Midbrain (tissue), 1 donor: ENCODE measurements at places on chromosomes 12 and 14.

GRCh38 chr12:97200181-97200580 is 262.4 kb upstream of the RMST start:
- DNase-seq: no peak

- DNase-seq: no peak
Measured at GRCh38 chr12:114954511-114955055, 270.6 kb upstream of the TBX3 start.

DNA sequence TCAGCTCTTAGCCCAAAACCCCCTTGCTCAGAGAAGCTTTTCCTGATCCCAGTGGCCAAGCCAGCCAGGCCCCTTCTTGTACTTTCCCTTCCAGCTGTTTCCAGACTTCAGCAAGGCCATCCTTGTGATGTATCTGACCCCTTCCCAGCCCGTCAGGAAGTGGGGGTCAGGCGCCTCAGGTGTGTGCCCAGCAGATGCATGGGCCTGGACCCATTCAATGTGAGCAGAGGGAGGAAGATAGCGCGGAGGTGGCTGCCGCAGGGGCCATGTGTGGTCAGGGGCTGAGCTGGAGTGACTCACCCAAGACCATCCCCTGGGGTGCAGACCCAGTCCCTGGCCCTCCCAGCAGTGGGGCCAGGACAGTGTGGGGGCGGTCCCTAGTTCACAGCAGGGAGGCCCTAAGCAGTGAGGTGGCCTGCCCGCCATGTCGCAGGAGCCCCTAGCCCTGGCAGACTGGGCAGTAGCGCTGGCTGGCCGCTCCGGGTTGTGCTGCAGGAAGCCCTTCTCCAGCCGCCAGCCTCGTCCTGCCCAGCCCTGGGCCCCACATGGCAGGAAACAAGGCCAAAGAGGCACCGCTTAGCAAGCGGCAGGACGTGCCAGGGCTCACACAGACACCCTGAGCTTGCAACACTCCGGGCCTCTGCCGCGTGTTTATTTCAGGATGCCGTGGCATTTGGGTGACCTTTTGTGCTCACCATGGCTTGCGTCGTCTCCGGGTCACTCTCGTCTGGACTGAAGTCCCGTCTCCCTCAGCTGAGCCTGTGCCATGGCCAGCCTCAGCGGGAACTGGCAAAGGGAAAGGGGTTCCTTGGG is 12.0 kb downstream of the ADSS1 start:
- DNase-seq: peak; percentile 79

DNA sequence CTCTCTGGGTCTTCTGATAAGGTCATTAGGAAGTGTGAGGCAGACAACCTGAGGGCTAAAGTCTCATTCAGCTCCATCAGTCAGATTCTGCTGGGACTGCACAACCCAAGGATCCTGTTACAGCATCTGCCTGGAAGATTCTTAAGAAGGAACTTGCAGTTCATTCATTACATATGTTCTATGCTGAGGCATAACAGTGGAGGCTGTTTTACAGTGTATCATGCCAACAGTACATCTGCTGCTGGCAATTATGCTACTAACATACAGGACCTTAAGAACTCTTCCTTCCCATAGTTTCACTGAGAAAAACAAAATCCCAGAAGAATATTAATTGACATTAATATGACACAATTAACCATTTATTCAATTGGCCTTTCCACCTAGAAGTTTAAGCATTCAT is 968.6 kb downstream of the DIO2 start:
- DNase-seq: no peak

DNA sequence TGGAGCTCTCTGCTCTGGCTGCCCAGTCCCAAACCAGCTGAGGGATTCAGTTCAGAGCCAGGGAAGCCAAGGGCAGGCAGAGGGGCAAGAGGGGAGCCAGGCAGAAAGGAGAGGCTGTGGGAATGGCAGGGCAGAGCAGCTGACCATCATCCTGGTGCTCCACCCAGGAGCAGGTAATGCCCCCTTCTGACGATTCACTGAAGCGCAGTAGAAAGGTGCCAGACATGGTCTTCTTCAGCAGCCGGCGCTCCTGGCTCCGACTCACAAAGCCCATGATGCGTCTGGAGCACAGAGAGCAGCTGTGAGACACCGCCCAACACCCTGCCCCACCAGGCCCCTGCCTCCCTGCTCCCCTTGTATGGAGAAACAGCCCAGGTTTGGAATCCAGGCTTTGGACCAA is 8.0 kb downstream of the IL23A start:
- DNase-seq: no peak

DNA sequence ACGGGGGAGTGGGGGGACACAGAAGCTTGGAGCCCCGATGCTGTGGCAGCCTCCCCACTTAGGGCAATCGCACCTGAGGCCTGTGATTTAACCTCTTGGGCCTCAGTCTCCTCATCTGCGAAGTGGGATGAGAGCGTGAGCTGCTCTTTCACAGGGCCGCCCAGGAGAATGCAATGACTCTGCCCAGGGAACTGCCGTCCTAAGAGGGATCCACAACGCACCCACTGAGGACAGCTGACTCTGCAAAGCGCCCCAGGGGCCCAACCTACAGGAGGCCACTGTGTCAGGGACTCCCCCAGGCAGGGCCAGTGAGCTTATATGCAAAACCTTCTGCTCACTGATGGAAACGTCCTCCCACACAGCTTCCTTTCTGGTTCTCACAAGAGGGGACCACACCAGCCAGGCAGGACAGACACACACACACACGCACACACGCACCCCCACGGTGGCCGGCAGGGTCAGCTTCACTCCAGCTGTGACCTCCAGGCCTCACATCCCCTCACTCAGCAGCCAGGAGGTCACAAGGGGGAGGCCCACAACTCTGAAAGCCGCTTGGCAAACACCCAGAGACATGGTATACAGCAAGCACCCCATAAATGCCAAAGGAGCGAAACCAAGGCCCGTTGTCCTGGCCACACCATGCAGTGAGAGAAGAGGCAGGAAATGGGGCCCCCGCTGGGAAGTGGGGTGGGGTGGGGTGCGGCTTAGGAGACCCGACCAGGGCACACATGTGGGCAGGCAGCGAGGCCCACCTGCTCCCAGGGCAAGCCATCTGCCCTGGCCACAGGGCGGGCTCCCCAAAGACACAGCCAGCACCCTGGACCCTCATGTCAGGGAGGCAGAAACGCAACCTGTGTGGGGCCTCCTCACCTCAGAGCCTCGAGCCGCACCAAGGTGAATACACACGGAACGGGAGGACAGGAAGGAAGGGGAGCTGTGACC is 73.3 kb downstream of the NCOR2 start:
- no peak for DNase-seq

DNA sequence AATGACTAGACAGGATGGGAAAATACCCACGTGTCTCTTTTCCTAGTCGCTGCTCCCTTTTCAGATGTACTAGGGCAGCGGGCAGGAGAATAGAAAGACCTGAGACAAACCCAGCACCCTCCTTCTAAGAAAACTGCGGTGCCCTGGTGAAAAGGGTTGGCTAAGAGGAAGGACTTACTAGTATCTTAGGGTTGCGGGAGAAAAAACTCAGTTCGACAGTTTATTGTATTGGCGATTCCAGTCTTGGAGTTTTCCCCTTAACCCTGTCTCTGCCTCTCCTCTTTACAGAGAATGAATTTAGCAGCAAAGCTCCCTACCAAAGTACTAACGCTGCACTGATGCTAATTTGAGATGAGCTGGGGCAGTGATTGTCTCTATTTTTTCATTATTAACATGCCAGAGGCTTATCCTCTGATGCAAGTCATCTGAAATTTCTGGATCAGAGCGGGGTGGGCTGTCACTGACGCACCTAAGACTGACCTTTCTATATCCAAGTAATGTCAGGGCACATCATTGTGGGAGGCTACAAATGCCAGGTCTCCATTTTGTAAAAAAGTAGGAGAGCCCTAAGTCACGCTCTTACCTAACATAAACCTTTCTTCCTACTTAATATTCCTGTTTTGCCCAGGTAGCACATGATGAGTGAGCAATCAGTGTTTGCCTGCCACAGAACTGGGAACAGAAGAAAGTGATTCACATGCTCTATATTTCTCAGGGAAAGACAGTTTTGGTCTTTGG is 916 bp upstream of the PAWR start:
- DNase-seq: no peak

DNA sequence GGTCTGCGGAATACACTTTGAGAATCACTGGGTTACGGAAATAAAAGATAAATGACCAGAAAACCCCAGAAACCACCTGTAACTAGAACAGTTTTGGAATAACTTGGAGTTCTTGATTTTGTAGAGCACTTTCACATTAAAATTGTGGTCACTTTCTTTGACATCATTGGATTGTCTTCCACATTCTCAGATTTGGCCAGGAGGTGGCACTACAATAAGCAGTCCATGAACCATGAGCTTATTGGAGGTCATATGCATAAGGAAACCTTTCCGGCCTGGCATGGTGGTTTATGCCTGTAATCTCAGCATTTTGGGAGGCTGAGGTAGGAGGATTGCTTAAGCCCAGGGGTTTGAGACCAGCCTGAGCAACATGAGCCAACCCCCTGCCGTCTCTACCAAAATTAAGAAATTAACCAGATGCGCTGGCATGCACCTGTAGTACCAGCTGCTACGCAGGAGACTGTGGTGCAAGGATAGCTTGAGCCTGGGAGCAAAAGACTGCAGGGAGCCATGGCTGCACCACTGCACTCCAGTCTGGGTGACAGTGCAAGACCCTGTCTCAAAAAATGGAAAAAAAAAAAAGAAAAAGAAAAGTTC is 107.7 kb upstream of the CAND1 start:
- DNase-seq: no peak

- no peak for DNase-seq
Measured at GRCh38 chr12:122558745-122559641, 31.9 kb downstream of the KNTC1 start.
